ENCODE measurements at places on chromosomes 12 and 14. TPM values are rescaled to one million over a fixed set of nuclear protein-coding genes. Genes with fewer than 3 reads are reported as not detected.

Gene EDDM3A
- not detected for total RNA-seq

Gene BMP4
- 145 TPM for total RNA-seq

Gene ACRBP
- 1.0 TPM for total RNA-seq

Gene FOXN4
- total RNA-seq, result 0.52 TPM

Gene ERP27
- total RNA-seq, result 0.39 TPM

Gene NGB
- total RNA-seq, result not detected
